ENCODE measurements at places on chromosomes 5 and 9.

DNA sequence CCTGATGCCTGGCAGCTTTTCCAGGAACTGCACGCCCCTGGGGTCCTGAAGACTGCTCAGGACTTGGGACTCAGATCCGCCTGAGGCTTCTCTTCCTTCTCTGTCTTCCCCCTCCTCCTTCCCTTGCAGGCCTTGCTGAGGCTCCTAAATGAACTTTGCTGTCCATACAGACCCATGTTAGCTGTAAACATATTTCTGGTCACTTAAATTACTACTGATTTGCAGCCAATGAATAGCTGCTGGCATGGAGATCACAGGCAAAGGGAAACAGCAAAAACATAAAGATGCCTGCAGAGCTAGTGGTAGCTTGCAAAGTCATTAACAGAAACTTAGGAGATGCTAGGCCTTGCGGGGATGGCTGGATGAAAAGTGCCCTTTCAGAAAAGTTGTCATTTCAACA, 261.9 kb downstream of the GADD45G start:
- no peak for DNase-seq

DNA sequence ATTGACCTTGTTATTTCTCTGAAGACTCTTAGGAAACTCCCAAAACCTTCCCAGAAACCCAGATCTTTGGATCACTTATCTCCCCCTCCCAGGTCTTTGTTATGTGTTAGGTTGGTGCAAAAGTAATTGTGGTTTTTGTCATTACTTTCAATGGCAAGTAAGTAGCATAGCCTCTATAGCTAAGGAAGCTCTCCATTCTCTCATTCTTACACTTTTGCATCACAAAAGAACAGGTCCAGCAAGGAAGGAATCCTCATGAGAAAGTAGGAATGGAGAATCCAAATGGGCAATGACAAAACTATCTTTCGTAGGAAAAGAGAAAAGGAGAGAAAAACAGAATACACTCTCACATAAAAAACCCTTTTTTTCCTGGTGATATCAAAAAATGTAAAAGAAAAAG, 81.3 kb upstream of the ELAVL2 start:
- DNase-seq = no peak

DNA sequence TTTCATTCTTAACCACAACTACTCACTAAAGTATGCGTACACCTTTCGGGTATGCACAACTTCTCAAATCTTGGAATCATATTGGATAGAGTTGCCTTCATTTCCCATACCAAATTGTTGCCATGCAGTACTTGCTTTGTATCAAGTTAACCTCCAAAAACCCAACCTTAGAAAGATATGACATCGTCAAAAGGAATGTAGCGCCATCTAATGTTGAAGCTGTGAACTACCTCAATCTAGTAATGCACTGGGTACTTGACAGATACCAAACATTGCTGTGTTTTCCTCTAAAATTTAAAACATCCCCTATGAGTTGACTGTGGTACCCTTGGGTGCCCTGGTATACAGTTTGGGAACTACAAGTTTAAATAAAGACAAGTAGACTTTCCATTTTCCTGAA, 318.4 kb downstream of the ARL15 start:
- no peak for DNase-seq

DNA sequence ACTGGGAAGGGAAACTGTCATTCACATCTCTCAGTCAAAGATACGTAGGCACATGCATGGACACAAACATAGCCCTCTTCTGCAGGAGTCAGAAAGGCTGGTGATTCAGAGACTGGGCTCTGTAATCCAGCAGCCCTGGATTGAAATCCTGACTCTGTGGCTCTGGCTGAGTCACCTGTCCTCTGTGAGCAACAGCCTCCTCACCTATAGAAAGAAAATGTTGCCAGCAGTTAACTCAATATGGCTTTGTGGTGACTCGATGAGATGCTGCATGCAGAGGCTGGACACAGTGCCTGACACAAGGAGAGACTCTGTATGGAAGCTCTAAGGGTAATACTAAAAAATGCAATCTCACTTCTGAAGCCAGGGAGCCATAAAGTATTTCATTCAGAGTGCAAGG, 23.9 kb upstream of the CDKN2AIPNL start:
- no peak for DNase-seq

DNA sequence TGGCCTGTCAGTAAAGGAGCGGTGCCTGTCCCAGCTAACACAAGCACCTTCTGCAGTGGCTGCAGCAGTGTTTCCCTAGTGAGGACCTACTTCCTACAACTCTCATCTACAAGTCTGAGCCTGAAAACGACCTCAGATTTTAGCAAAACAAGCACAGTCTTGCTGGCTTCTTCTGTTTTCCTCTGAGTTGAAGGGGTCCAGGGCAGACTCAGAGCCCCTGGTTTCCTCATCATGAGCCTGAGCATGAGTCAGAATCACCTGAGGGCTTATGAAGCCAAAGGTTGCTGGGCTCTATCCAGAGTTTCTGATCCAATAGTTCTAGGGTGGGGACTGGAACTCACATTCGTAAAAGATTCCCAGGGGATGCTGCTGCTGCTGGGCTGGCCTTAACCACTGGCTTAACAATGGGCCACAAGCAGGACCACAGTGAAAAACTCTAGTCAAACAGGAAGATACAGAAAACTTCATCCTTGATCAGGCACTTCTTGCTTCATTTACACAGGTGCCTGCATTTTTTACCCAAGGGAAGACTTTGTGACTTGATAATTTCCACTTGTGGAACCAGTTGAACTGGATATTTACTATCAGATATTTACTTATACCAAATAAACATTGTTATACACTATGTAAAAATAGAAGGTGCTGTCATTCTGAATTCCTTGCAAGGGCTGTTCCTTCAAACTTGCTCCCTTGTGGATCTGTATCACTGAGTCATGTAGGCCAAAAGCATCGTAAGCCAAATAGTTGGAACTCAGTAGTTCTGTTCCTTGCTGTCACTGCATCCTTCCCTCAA, 4.3 kb upstream of the ACER2 start:
- no peak for DNase-seq

GRCh38 chr9:107809871-107810460, 320.4 kb upstream of the KLF4 start:
- no peak for DNase-seq

- no peak for DNase-seq
Observed at GRCh38 chr9:20255052-20255451, 367.2 kb downstream of the MLLT3 start.

GRCh38 chr5:68898951-68899471, 194.8 kb upstream of the SLC30A5 start:
- no peak for DNase-seq

DNA sequence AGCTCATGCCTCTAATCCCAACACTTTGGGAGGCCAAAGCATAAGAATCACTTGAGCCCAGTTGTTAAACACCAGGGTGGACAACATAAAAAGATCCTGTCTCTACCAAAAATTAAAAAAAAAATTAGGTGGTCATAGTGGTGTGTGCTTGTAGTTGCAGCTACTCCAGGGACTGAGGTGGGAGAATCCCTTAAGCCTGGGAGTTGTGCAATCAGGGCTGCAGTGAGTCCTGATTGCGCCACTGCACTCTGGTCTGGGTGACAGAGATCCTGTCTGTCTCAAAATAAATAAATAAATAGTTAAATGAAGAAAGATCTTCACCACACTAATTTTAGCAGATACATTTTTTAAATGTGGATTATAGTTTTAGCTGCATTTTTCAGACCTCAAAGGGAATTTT, 433.2 kb downstream of the MAT2B start:
- DNase-seq = no peak

- no peak for DNase-seq
Observed at GRCh38 chr9:111828193-111828592, 33.5 kb upstream of the SHOC1 start.

GRCh38 chr5:90690307-90690706, 131.7 kb downstream of the ADGRV1 start:
- DNase-seq = no peak

DNA sequence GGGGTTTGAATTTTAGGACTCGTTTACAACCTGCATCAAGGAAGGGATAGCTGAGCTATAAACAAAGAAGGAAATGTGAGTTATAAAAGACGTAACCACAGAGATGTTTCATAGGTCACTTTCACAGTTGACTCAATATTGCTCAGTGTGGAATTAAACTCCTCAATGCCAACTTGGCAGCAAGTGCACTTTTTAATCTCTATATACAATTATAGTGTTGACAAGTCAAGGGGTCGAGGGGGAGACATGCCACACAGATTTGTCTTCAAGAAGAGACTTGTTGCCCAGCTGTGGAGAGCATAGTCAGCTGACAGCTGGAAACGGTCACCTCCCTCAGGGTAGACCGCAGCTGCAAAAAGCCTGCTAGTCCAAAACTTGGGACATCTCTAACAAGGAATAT, 163.4 kb upstream of the DMAC1 start:
- DNase-seq = no peak

DNA sequence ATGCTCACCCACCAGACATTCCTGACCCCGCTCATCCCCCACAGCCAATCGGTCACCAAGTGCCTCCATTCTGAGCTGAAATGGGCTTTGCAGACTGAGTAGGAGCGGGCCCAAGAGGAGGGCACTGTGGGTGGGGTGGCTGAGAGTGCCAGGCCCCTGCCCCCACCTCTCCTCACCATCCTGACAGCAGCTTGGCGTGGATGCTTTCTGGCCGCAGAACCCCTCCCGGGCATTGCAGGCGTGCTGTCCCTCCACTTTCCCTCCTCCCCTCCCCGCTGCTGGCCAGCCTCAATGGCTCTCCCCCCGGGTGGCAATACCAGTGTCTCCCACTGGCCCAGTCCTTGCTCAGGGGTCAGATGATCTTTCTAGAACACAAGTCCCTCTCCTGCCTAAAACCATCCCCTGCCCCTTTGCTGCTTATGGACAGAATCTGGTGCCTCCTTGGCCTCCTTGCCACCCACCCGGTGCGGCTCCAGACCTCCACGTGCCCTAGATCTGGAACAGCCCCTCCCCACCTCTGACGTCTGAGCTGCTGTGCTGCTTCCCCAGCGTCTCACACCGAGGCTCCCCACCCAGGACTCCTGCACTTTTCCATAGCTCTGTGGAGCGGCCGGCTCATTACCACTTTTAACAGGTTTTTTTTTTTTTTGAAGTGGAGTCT, 6.1 kb downstream of the FLT4 start:
- DNase-seq = no peak

DNA sequence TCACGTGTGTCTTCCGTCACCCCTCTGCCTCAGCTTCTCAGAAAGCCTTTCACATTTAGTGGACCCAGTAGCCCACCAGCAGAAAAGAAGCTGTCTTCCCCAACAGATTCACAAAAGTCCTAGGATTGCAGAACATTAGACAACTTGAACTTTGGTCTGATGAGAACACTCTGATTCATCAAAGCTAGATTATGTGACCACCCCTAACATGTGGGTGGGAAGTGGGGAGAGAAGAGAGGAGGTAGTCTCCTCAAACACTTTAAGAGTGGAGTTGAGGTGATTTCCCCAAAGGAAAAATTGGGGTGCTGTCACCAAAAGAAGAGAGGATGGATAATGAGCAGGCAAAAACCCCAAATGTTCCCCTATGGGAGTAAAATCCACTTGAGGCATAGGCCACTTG, 41.4 kb upstream of the SMIM23 start:
- DNase-seq = no peak

DNA sequence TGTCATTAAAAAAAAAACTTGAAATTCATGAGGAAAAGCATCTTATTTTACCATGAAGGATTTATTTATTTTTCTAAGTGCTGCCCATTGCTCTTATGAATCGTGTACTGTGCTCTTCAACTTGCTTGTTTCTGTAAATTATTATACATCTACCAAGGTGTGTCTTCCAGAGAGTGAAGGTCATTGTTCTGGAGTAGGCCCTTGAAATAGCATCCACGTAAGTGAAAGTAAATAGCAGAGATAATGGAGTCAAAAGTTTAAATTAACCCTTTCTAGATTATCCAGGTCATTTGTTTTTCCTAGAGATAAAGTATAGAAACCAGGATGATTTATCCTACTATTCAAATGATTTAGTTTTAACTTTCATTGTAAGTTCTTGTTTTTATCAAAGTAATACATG, 473.1 kb downstream of the DIRAS2 start:
- DNase-seq = no peak

- DNase-seq = no peak
Observed at GRCh38 chr9:32533336-32533735, 7.3 kb upstream of the RIGI start.

DNA sequence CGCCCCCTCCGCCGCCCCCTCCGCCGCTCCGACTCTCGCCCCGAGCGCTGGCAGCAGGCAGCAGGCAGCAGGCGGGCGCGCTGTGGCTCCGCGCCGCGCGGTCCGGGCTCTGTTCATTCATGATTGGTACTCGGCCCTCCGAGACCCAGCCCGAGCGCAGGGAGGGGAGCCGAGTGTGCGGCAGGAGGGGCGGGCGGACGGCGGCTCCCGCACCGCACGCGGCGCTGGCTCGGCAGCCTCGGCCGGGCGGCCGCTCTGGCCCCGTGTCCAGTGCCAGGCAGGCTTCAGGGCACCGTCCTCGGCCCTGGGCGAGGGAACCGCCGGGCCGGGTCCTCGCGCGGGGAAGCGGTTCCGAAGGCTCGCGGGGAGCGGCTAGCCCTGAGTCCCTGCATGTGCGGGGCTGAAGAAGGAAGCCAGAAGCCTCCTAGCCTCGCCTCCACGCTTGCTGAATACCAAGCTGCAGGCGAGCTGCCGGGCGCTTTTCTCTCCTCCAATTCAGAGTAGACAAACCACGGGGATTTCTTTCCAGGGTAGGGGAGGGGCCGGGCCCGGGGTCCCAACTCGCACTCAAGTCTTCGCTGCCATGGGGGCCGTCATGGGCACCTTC, at the start of gene KCNIP1:
KCNIP1 (plus strand) TSS at position 31 of the 607 bp plus-strand sequence.
- DNase-seq = no peak
